ENCODE measurements at places on chromosomes 2 and 18.

DNA sequence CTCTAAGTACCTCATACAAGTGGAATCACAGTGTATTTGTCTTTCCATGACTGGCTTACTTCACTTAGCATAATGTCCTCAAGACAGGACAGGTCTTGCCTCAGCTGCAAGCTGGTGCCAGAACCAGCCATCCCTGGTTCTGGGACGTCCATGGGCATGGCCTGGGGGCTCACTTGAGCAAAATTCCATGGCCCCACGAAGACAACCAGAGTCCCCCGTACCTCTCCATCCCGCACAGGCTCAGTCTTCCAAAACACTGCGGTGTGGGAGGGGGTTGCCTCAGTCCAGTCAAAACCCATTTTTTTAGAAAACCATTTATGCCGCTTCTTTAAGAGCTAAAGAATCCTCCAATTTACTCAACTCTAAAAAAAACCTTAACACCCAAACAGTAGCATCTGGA lies 21.7 kb upstream of the CABLES1 start:
- no peak for DNase-seq

GRCh38 chr2:192122946-192123345 lies 71.8 kb downstream of the TMEFF2 start:
- DNase-seq, result no peak

DNA sequence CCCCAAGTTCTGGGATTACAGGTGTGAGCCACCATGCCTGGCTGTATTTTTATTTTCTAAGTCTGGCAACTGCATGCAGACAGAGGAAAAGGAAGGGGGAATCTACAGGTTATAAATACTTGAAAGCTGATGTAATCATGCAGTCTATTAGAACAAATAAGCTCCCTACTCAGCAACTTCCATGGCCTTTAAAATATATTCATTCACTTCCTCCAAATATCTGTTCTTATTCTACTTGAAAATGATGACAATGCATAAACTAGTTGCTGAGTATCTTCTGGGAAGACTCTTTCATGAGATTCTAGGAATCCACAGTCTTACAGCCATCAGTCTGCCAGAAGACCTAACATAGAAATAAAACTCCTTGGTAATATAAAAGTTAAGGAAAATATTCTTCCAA lies 66.9 kb upstream of the NCKAP5 start:
- DNase-seq, result no peak

DNA sequence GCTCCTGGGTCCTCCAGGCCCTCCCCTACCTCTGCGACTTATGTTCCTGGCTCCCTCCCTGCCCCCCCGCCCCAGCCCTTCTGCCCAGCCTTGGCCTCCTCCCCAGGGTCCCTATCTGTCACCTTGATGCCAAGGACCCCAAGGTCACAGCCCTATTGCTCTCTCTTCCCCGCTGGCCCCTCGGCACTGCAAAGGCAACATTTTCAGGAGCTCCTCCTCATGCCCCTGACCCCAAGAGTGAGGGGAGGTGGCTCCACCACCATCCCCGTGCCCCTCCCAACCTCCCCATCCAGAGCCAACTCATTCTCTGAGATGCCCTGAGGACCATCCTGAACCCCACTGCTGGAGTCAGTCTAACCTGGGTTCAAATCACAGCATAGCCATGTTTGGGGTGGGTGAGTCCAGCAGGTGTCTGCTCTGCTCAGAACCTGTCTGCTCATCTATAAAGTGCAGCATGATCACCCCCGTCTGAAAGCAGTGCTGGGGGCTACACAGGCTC lies 11.7 kb downstream of the LIMS2 start:
- no peak for DNase-seq

DNA sequence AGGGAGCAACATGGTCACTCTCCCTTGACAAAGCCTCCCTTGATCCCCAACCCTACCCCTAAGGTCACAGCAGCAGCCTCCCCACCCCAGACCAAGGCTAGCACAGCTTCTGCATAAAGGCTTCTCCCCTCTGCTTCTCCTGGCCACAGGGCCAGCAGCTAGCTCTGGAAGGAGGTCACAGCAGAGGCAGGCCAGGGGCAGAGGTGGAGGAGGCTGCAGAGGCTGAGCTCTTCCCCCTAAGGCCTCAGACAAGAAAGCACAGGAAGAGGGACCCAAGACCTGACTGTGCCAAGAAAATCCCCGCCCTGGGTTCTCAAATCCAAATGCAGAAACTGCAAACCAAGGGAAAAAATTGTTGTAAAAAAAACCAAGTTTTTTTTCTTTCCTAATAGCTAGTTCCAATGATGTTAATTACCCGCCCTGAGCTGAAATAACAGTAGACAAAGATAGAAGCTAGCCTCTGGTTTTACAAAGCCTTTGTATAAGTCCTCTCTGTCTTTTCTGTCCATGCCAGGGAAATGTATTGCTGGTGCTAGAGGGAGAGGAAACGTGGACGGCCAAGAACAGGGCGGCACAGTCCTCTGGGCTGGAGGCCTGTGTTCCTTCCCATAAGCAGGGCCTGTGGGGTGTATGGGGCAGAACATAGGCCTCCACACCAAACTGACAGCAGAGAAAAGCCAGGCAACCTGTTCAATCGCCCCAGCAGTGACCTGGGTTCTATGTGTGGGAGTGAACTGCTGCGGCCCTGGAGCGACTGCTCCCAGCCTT lies 79.5 kb downstream of the POLR1A start:
- no peak for DNase-seq

- no peak for DNase-seq
Observed at GRCh38 chr2:18378020-18378653, 182.3 kb downstream of the RDH14 start.

DNA sequence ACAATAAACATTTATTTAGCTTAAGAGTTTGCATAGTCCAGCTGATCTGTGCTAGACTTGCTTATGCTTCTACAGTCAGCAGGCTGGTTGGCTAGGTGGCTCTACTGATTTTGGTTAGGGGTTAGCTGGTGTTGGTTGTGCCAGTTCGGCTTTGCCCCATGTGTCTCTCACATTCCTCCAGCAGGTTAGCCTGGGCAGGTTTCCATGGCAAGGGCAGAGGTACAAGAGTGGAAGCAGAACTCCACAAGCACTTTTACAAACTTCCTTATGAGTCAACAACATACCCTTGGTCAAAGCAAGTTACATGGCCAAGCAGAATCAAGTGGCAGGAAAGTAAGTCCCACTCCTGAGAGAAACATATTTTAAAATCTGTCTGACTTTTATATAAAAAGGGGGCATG lies 82.3 kb downstream of the SS18 start:
- no peak for DNase-seq

- no peak for DNase-seq
Observed at GRCh38 chr18:12312976-12313375, 4.9 kb downstream of the TUBB6 start.

DNA sequence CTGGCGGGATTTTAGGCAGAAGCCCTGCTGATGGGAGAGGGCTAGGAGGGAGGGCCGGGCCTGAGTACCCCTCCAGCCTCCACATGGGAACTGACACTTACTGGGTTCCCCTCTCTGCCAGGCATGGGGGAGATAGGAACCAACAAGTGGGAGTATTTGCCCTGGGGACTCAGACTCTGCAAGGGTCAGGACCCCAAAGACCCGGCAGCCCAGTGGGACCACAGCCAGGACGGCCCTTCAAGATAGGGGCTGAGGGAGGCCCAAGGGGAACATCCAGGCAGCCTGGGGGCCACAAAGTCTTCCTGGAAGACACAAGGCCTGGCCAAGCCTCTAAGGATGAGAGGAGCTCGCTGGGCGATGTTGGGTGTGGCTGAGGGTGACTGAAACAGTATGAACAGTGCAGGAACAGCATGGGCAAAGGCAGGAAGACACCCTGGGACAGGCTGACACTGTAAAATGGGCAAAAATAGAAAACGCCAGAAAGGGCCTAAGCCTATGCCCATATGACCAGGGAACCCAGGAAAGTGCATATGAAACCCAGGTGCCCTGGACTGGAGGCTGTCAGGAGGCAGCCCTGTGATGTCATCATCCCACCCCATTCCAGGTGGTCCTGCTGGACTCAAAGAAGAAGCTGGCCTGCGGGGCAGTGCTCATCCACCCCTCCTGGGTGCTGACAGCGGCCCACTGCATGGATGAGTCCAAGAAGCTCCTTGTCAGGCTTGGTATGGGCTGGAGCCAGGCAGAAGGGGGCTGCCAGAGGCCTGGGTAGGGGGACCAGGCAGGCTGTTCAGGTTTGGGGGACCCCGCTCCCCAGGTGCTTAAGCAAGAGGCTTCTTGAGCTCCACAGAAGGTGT lies 8.5 kb downstream of the PROC start:
- no peak for DNase-seq

DNA sequence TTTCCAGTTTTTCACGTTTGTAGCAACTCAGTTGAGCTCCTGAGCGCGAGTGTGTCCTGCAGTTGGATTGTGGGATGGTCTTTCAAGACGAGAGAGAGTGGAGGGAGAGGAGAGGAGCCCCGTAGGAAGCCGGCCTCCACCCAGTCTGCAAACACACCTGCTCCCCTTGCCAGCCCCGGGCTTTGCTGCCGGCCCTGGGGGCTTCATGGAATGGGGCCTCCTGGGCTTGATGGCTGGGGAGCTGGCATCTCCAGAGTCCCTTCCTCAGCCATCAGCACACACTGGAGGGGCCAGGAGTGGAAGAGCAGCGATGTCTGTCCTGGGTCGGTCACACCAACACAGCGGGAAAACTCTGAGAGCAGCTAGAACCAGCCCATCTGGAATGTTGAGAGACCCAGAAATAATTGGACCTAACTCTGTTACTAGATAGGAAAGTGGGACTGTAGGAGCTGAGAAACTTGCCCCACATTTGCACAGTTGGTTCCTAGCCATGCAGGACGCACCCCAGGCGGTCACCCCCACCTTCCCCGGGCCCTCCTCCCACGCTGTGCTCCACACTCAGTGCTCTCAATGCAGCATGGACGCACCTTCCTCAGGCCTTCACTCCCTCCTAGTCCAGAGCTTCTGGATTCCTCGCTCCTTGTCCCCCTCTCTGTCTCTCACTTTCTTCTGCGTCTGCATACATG lies 69.6 kb downstream of the PTGR3 start:
- no peak for DNase-seq

DNA sequence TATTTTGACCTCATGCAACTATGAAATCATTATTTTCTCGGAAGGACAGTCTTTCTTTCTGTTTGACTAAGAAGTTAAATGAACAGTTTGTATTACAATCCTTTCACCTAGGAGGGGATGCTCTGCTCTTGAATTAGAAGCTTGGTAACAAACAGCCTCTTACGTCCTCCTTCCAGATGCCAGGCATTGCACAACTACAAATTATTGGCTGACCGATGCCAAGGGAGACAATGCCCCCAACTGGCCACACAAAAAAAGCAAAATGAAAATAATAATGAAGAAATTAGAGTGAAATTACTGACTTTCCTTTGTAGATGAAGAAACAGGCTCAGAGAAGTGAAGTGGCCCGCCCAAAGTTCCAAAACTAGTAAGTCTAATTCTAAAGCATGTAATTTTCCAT lies 177.9 kb downstream of the CYRIA start:
- DNase-seq, result no peak

GRCh38 chr18:66764230-66764629 lies 160.3 kb upstream of the CDH19 start:
- DNase-seq, result no peak

DNA sequence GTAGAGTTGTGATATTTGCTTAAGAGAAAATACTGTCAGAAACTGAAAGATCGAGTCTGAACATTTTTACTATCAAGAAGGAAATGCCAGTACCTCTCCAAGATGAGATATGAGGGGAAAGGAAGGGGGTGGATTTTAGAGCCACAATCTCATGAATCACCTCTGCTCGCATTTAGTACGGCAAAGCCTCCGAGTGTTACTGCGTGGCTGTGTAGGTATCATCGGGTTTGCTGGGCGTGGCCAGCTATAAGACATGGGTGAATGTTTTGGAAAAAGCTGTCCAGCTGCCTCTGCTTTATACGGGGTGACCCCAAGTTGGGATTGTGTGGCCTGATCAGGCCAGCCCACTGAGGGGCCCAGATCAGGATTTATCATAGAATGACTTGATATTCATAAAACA lies 826.4 kb downstream of the SOCS6 start:
- DNase-seq, result no peak

GRCh38 chr18:63205791-63206252 lies 113.7 kb downstream of the BCL2 start:
- DNase-seq, result no peak

GRCh38 chr2:197576631-197577030 lies 60.8 kb downstream of the MOB4 start:
- DNase-seq, result no peak

DNA sequence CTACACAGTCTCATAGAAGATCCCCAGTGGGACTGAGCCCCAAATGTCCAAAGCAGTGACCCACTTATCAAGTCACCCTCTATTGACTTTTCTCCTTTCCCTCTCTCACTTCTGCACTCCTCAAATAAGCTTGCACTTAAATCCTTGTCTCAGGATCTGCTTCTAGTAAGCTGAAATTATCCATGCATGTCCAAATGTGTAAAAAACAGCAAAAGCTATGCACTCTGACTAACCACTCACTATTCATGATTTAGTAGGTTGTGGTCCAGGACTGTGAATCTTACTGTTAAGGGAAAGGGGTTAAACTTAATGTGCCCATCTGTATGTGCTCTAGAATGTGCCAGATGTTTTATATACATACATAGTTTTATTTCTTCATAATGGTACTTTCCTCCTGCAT lies 115.4 kb downstream of the SCG2 start:
- no peak for DNase-seq

GRCh38 chr2:189500456-189501160 lies 59.3 kb downstream of the WDR75 start:
- peak; percentile 9 for DNase-seq

DNA sequence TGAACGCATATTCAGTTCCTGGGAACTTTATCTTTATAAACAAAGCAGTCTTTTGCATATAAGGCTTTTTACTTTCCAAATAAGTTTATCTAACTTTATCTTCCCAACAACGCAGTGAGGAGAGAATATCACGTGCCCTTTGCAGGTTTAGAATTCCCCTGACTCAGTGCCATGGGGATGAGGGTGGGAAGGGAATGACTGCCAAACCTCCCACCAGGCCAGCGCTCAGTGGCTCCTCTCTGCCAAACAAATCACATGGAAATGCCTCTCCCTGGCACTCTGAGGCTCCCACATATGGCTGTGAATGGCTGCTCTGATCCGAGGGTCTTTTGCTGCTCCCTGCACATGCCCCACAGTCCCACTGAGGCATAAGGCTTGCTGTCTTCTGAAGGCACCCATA lies 158.3 kb downstream of the DNAH6 start:
- no peak for DNase-seq

DNA sequence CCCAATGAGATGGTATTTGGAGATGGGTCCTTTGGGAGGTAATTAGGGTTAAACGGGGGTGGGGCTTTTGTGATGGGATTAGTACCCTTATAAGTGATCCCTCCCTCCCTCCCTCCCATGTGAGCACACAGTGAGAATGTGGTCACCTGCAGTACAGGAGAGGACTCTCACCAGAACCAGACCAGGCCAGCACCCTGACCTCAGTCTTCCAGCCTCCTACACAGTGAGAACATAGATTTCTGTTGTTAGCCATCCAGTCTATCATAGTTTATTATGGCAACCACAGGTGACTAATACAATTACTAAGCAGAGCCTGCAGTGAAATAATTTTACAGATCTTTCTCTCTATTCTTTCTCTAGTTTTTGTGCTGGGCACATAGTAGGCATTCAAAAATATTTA lies 137.7 kb upstream of the PKDCC start:
- no peak for DNase-seq

Data from NCI-H2081 treated with DMSO at 0.1 percent for 48 hours (cell line).